Stimulated activated CD4-positive, alpha-beta T cell treated with anti-CD3 and anti-CD28 coated beads, Interleukin-15, amount 100 ng/mL, for 48 hours (primary cell): ENCODE measurements at places on chromosomes 11 and 22.

- no peak for DNase-seq
Measured at GRCh38 chr11:105838668-105839384, 183.2 kb downstream of the MSANTD4 start.

GRCh38 chr11:88105526-88105925 is 69.7 kb downstream of the RAB38 start:
- no peak for DNase-seq

DNA sequence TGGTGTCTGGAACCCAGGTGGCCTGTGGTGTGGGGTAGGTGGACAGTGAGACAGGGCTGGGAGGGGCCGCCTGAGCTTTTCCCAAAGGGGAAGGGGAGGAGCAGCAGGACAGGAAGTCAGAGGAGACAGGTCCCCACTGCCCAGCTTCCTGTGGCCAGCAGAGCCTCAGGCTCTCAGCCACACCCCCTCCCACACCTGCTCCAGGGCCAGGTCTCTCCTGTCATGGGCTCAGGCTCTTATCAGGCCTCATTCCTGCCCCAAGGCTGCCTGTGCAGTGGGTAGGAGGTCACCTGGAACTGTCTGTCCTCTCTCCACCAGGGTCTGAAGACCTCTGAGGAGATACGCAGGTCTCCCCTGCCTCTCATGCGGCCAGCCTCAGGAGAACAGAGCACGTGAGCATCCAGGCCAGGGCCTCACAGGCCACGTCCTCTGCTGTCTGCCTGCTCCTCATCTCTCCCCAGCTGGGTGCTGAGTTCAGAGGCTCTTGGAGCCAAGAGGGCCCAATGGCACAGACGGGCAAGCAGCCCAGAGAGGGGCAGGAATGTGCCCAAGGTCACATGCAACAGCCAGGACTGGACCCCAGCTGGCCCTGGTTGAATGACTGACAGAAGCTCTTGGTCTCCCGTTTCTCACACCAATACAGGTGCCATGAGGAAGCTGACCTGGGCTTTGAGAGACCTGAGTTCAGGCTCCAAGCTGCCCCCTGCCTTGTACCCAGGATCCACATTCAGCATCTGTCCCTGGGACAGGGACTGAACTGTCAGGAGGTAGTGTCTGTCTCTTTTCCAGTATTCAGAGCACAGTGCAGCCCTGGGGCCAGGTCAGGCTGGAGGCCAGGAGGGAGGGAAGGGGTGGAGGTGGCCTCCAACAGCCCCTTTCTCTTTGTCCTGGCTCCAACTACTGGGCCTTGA is 16.7 kb downstream of the STARD10 start:
- DNase-seq, result no peak

DNA sequence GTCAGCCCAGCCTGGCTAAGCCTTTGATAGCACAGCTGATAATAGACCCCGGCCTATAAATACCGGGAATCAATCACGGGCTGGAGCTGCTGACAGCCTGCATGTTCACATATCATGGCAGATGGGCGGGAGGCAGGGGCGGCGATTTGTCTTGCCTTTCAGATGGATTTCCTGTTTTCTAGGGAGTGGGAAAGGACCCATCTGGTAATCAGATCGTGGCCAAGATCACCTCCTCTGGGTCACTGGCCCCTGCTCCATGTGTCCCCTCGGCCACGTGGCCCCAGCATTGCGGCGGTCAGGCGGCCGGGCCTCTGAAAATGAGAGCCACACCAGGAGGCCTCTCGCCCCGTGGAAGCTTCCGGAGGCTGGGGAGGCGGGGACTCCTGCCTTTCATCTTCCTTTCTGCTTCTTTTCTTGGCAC is 36.6 kb downstream of the SMIM38 start:
- no peak for DNase-seq

DNA sequence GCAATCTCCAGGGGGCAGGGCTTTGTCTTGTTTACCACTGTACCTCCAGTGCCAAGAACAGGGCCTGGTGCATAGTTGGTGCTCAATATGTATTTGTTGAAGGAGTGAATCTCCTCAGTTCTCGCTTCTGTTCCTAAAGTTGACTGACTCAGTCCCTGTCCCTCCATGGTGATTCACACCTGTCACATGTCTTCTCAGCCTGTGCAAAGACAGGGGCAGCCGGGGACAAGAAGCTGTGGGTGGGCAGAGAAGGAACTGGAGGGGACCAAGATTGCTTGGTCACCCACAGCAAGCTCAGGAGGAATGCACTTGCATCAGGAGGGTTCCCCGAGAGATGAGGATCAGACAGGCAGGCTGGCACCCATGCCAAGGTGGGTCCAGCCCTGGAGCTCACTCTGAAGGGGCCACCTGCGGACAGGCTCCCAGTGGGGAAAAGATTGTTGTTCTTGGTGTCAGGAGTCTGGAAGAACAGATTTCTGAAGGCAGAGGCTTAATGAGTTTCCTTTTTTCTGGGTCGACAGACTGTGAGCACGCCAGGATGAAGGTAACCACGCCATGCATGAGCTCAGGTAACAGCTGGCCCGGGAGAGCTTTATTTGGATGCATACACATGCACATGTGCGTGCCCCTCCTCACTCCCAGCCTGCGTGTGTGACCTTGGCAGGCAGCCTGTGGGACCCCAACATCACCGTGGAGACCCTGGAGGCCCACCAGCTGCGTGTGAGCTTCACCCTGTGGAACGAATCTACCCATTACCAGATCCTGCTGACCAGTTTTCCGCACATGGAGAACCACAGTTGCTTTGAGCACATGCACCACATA is 16.9 kb downstream of the IL17RA start:
- no peak for DNase-seq

GRCh38 chr22:35430897-35431322 is 31.0 kb downstream of the MCM5 start:
- peak; percentile 56 for DNase-seq

- no peak for DNase-seq
Measured at GRCh38 chr11:118295199-118295598, 9.3 kb upstream of the CD3E start.

DNA sequence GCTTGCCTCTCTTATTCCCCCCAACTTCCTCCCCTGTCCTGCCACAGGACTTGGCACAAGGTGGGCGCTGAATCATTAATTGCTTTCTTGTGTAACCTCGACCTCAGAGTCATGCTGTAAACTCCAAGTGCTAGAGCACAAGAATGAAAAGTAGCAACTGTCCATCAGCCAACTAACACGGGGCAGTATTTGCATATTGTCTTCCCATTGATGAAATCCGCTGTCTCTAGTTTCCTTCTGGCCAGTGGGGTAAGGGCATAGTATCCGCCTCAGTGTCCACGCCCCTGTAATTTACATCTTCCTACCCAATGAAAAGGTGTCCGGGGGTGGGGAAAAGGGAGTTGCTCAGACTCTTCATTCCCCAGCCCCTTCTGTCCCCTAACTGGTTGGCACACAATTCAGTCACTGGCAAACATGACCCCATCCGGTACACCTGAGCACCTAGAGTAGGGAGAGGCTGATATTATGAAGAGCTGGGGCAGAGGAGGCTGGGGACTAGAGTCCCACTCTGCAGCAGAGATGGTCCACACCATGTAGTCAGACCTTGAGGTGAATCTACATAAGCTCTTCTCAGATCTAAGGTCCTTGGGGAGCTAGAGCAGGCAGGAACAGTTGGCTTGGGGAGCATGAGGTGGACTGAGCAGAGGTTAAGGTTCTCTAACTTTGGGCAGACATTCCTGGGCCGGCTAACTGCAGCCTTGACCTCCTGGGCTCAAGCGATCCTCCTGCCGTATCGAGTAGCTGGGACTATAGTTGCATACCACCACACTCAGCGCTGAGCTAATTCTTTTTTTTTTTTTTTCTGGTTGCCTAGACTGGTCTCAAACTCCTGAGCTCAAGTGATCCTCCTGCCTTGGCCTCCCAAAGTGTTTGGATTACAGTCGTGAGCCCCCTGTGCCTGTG is 6.8 kb upstream of the GGA1 start:
- no peak for DNase-seq

DNA sequence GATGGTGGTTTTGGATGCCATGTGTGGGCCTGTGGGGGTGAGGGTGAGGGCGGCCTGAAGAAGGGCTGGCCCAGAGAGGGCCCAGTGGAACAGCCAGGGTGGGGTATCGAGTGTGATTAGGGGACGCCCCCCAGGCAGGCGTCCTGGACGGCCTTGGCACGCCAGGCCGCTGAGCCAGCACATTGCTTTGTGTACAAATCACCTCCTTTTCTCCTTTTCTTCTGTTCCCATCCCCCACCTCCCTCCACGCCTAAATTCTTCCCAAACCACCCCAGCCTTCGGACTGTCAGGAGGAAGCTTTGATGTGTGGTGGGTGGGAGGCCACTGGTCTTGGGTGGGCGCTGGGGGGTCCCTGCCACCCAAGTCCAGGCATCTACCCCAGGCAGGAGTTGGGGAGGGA is 7.8 kb upstream of the CD248 start:
- DNase-seq, result no peak

GRCh38 chr11:1553808-1554594 is 18.1 kb downstream of the DUSP8 start:
- no peak for DNase-seq
